HTR-8/SVneo (cell line): ENCODE measurements at places on chromosomes 2 and 18.

- no peak for DNase-seq
These were observed 20.7 kb downstream of the LIPG start for GRCh38 chr18:49582579-49582978.

- no peak for DNase-seq
These were observed 322.8 kb downstream of the LNPK start for GRCh38 chr2:175679231-175679630.

GRCh38 chr2:207223051-207223450 is 57.3 kb upstream of the KLF7 start:
- no peak for DNase-seq

DNA sequence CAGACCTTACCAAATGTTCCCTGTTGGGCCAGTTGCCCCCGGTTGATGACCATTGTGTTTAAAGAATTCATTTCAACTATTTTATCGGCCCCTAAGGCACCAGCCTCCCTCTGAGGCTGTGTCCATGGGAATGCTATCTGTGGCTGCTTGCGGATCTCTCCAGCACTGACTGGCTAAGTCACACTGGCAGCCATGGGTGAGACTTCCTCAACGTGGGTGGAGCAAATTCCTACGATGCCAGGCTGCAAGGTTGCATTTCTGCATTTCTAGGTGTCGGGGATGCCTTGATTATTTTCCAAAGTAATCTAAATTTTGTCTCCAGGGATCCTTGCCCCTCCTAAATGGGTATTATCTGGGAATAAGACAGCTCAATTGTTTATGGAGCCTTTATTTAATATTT is 6.2 kb downstream of the CXCR4 start:
- DNase-seq: no peak

GRCh38 chr2:201149064-201149820 is 33.3 kb downstream of the CFLAR start:
- DNase-seq: peak; percentile 45

- no peak for DNase-seq
These were observed 2.5 kb upstream of the SPP2 start for GRCh38 chr2:234048049-234048448.

GRCh38 chr2:120736624-120737339 is 1.1 kb downstream of the GLI2 start:
- peak; percentile 76 for DNase-seq

DNA sequence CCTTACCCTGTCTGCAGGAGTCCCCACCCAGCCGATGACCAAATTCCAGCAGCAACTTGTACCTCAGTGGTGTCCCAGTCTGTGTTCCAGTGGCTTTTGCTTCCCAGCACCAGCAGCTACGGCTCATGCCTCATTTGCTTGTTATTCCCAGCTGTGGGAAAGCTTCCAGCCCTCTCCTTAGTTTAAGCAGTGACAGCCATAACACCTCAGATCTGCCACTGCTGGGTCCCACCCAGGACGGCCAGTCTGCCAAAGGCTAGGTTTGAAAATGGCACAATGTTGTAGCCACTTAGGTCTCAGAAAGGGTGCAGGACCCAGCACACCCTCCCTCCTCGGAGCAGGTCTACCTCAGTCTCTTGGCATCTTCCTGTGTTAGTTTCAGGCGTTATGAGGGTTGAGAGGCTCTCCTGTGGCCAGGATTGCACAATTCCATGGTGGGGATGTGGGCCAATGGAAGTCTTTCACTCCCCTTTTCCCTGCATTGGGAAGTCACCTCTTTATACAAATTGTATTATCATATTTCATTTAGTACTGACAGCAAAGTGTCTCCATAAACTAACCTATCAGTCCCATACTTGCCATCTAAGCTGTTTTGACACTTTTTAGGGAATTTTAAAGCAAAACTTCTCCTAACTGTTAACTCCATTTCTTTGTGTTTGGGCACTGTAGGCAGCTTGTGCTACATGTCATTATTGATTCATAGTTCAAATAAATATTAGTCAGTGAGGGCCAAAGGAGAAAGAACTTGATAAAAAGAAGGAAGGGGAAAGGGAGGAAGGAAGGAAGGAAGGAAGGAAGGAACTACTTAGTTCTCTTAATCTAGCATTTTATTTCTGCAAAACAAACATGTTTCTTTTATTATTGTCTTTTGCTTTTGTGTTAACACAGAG is 62.9 kb upstream of the FAM110C start:
- DNase-seq: no peak

GRCh38 chr2:176173567-176174381 is 14.7 kb upstream of the HOXD1 start:
- DNase-seq: no peak

GRCh38 chr2:85022232-85022631 is 51.3 kb downstream of the KCMF1 start:
- DNase-seq: no peak

GRCh38 chr18:2657788-2658458 is 2.4 kb downstream of the SMCHD1 start:
- DNase-seq: peak; percentile 34

GRCh38 chr2:74429487-74430451 is 8.2 kb downstream of the WDR54 start:
- DNase-seq: no peak

- DNase-seq: no peak
These were observed 16.4 kb downstream of the RSAD2 start for GRCh38 chr2:6893876-6894482.

- peak; percentile 79 for DNase-seq
These were observed 93.9 kb upstream of the LGALSL start for GRCh38 chr2:64359892-64360657.

DNA sequence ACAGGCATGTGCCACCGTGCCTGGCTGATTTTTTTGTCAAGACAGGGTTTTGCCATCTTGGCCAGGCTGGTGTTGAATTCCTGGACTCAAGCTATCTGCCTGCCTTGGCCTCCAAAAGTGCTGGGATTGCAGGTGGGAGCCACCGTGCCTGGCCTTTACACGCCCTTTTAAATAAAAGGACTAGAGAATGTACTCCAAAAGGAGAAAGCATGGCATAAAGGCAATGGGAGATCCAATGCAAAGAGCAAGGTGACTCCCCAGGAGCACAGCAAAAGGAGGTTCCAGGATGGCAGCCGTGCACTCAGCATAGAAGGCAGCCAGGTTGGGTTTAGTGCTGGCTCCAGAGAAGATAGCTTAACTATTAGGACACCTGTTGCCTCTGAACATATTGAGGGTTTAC is 27.1 kb downstream of the ASB1 start:
- DNase-seq: no peak

DNA sequence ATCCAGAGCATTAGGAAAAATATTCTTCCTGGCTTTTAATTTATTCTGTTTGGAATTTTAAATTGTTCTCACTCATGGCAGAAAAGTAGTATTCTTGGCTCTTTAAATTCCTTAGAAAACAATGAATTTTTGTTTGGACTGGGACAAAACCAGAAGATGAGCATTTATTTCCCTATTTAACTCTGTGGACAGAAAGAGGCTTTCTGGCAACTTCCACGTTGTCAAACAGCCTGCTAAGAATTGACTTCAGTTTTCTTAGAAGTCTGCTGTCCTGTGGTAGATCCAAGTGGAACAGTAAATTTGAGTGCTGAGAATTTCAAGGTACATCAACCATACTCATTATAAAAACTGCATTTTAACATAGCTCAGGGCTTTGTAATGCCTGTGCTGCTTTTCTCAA is 83.8 kb downstream of the MGAT5 start:
- no peak for DNase-seq

- DNase-seq: no peak
These were observed 35.4 kb downstream of the STAT4 start for GRCh38 chr2:191115391-191115790.

DNA sequence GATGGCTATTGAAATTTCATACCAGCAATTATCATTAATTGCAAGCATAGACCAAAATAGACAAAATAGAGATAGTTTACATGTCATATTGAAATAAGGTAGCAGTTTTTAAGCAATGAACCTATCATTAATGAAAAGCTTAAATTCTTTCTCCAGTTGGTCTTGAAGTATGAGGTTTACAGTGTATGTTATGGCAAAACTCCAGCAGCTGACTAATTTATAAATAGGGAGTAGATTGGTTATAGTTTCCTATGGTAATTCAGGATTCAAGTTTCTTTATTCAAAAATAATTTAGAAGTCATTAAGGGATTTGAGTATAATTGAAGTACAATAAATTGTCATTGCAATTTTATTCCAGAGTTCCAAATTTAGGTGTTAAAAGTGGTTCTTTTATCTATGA is 69.6 kb upstream of the COL5A2 start:
- DNase-seq: no peak

DNA sequence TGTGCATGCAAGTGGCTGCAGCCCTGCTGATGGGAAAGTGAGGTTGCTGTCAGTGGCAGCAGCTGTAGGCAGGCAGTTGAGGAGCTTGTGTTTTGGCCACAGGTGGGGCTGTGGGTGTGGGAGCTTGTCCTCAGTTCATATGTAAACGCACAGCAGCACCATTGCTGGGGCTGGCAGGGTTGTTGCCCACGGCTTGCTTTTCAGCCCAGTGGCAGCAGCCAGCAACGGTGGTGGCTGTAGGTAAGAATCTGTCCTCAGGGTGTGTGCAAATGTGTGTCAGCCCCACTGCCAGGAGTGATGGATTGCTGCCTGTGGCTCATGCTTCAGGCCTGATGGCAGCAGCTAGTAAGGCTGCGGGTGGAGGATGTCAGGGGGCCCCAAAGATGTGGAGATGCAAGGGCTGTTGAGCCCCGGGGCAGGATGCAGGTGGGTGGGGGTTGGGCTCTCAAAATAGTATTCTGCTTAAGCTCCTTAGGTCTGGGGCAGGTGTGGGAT is 141.3 kb upstream of the THUMPD2 start:
- no peak for DNase-seq

GRCh38 chr2:8999102-8999446 is 4.4 kb downstream of the MBOAT2 start:
- no peak for DNase-seq

DNA sequence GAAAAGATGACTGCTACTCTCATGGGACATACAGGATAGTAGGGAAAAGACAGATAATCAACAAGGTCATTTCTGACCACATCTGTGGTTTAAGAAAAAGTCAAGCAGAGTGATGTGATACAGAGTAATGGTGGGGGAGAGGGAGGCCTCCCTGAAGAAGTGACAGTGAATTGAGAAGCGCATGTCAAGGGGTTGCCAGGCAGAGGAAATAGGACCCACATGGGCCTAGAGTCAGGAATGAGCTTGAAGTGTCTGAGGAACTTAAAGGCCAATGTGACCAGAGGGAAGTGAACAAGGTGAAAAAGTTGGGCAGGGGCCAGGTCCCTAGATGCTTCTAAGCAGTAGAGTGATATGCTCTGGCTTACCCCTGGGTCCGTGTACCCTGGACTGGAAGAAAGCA is 113.5 kb upstream of the PPP1CB start:
- DNase-seq: no peak

GRCh38 chr2:26614216-26615138 is 26.7 kb downstream of the CIB4 start:
- DNase-seq: no peak

GRCh38 chr18:63137999-63138435 is 181.6 kb downstream of the BCL2 start:
- DNase-seq: no peak

GRCh38 chr18:78543201-78543725 is 436.4 kb upstream of the SALL3 start:
- DNase-seq: no peak

DNA sequence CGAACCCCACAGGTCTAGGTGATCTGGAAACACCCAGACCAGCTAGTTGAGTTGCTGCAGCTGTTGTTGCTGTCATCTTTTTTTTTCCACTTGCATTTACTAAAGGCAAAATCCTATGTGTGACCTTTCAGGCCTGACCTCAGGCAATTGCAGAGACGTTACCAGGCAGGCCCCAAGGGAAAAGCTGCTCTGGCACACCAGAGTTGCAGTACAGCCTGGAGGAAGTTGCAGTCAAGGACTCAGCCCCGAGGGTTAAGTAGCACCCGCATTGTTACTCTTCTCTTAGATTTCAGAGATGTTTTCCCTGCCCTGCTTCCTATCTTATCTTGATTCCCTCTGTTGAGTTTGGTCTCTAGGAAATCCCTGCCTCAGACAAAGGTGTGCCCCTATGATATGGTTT is 45.2 kb upstream of the SMAD2 start:
- no peak for DNase-seq

- no peak for DNase-seq
These were observed 48.2 kb upstream of the SPP2 start for GRCh38 chr2:234002281-234002680.

- DNase-seq: no peak
These were observed 63.6 kb downstream of the TRABD2A start for GRCh38 chr2:84817239-84817655.

- no peak for DNase-seq
These were observed 51.3 kb downstream of the RMDN2 start for GRCh38 chr2:37976411-37976810.

- DNase-seq: no peak
These were observed 214.0 kb downstream of the RNF144A start for GRCh38 chr2:7131261-7131660.

GRCh38 chr2:61720911-61721310 is 132.9 kb downstream of the FAM161A start:
- DNase-seq: no peak

- DNase-seq: no peak
These were observed 1058.4 kb upstream of the ACVR2A start for GRCh38 chr2:146786396-146786795.

GRCh38 chr2:112332123-112332696 is 56.8 kb downstream of the ZC3H6 start:
- DNase-seq: no peak

DNA sequence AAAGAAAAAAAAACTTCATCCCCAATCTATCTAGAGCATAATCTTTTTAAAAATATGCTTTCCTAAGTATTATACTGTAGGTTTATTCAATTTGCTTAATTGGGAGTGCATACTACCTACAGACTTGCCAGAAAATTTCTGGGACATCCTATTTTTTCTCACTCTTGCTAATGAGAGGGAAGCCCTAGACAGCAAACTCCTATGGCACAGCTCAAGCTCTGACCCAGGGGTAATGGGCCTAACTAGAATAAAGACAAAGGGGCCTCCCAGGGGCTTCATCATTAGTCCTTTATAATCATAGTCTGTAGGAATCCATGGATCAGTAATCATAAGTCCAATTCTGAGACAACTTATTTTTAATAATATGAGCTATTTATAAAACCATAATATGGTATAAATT is 142.6 kb upstream of the ITGA4 start:
- DNase-seq: no peak

DNA sequence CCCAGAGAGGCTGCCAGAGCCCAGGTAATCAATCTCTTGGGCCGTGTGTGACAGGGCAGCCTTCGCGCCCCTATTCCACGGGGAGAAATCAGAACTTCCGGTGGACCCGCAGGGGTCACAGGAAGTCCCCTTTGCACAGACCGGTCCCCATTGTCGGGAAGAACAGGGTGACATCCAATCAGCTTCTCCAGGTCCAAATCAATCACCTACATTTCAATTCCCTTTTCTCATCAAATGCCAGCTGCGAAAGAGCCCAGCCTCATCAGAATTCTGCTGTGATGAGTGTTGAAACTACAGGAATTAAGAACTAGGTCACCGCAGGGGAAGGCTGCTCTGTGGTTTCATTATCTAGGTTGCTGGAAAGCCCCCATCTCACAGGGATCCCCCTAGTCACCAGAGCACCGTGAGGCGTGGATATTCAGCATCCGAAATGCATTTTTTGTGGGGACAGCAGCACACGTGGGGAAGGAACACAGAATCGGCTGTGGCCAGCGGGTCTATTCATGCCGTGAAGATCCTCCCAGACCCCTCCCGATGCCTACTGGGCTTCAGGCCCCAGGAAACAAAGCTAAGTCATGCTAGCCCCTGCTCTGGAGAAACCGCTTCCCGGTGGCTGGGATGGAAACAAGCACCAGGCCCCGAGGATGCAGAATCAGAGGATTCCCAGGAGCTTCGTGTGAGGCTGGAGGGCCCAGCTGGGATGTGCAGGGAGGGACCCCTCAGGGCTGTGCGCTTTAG is 193.7 kb upstream of the ID2 start:
- DNase-seq: no peak

- no peak for DNase-seq
These were observed 269.7 kb upstream of the VRK2 start for GRCh38 chr2:57776916-57777315.
